Vagina (tissue), 2 donors: ENCODE measurements at places on chromosomes 1 and 21.

DNA sequence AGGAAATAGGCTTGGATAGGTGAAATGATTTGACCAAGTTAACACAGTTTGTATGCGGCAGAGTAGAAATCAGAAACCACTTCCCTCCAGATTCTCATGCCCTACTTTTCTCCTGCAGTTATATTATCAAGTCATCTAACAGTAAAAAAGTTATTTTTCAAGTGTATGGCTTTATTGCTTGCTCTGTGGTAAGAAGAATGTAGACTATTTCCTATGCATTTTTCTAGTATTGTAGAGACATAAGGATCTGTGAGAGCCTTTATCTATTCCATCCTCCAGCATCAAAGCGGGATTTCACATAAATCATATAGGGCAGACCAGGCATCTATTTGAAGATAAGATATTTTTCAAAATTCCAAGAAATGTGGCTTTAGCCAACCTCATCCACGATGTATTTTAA is 208.5 kb downstream of the TTLL7 start:
- no peak for DNase-seq

- no peak for DNase-seq
These were observed 41.3 kb upstream of the OSBPL9 start for GRCh38 chr1:51575406-51576084.

DNA sequence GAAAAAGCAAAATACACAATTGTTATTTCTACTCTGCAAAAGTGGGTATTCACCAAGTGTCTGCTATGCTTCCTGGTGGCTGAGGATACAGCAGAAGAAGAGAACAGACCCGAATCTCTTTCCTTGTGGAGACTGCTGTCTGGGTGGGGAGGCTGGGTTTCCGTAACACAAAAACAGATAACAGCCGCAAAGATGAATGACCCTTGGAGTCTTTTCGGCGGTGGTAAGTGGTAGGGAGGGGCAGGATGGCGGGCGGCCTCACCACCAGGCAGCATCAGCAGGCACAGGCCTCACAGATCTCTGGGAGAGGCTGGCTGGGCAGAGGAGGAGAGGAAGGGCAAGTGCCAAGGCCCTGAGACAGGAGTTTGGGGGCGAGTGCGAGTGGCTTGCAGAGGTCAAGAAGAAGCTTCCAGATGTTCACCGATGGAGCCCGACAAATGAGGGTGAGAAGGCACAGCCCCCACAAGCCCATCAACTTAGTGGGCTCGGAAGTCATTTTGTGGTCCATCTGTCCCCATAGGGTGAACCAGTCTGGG is 164.2 kb downstream of the RHOU start:
- DNase-seq, result no peak

GRCh38 chr1:210551899-210552298 is 223.2 kb downstream of the HHAT start:
- no peak for DNase-seq
